NCI-H1930 (cell line): ENCODE measurements at places on chromosomes 6 and 20.

DNA sequence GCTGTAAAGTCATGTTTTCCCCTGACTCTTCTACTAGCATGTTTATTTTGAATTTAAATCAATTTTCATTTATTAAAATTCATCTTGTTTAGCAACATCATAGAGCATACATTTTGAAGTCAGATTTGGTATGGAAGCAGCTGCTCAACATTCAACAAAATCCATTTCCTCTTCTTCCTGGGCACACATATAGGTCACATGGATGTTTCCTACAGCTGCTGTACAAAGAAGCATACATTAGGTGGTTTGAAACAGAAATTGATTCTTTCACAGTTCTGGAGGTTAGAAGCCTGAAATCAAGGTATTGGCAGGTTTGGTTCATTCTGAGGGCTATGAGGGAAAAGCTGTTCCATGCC is 495.2 kb downstream of the RFPL4B start:
- DNase-seq = no peak

GRCh38 chr6:162712694-162713093 is 14.9 kb downstream of the PRKN start:
- no peak for DNase-seq

GRCh38 chr6:137193256-137194070 is 20.0 kb upstream of the IL22RA2 start:
- no peak for DNase-seq

- no peak for DNase-seq
These were observed 50.9 kb upstream of the TAB2 start for GRCh38 chr6:149266659-149267058.

- no peak for DNase-seq
These were observed 288.5 kb downstream of the PRL start for GRCh38 chr6:22008248-22008836.

- DNase-seq = no peak
These were observed 115.7 kb downstream of the AKAP7 start for GRCh38 chr6:131250936-131251335.

- DNase-seq = no peak
These were observed 543.9 kb downstream of the RNF144B start for GRCh38 chr6:18931086-18931485.
